IPS DF 19.7 (cell line): ENCODE measurements at places on chromosomes 12 and 14.

DNA sequence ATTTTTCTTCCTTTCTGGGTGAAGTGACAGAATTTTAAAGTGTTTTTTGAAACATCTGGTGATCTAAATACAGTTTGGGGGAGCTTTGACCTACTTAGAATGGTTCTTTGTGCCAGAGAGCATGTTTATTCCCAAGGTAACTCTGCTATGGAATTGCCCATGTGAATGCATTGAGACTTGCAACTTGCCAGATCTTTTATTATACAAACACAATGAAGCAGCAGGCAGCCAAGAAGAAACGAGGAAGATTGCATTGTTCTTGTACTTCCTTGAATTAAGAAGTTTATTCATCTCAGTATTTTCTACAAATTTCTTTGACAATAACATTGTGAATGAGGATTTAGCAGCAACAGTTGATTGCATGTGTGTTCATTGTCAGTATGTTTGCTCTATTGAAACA lies 55.5 kb downstream of the FGD4 start:
- peak; percentile 59 for DNase-seq

GRCh38 chr12:95480230-95480629 lies 6.3 kb downstream of the METAP2 start:
- no peak for DNase-seq

DNA sequence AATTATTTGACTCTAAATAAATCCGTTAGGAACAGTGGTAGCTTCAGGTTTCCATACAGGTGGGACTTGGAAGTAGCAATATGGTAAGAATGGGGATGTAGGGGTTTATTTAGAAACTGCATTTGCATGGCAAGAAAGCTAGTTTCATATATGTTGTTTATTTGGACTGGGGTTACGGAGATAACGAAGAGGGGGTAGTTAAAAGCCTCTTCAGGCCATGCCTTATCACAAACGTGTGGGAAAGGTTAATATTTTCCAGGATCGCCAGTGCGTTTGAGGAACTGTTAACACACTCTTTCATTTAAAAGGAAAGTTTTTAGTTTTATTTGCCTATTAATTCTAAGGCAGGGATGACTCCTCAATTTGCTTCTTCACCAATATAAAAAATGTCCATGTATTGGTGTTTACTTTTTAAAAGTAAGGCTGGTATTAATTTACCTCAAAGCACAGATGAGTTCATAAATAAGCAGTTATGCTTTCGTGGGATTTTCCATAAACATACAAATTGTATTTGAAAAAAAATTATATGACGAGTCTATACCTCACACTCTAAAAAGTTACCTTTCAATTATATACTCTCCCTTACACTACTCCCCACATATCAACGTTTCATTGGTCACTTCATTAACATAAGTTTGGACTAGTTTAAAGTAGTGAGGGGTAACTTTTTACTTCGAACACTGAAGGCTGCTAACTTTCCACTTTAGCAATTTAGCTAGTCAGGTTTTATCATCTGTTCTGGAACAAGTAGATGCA lies 814 bp downstream of the RAB2B start:
- no peak for DNase-seq

- no peak for DNase-seq
Measured at GRCh38 chr12:71551529-71551928, 111.9 kb downstream of the LGR5 start.

GRCh38 chr12:103814436-103814835 lies 26.6 kb downstream of the NT5DC3 start:
- no peak for DNase-seq

GRCh38 chr14:62289471-62289870 lies 527.3 kb downstream of the SNAPC1 start:
- no peak for DNase-seq

DNA sequence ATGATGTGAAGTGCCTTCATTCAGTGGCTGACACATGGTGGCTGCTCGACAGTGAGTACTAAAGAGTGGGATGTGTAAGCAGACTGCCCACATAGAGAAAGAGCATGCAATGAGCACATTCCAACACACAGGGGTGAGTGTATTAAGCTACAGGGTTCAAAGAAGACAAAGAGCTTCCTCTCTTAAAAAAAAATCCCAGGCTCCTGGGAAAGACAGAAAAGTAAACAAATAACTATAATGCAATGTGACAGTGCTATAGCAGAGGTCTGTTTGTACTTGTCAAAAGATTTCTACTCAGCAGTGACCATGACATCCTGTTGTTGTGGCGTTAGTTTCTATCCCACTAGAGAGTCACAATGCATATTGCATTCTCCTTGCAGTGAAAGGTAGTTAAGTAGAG lies 12.4 kb upstream of the PCNX1 start:
- no peak for DNase-seq

DNA sequence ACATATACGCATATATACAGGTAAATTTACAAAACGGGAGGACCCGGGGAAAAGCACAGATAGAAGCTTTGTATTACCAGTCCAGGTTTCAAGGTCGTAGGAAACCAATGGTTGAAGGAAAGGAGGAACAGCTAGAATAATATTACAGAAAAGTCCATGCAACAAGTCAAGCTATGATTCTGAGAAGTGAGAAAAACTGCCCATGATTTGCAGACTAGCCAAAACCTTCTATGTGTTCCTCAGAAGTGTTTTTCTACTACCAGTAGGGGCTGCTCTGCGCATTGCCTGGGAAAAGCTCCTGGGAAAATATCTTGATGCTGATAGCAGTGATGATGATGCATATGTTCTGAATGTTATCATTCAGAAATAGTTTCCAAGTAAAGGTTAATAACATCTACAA lies 2.2 kb downstream of the PDZRN4 start:
- DNase-seq: no peak

GRCh38 chr14:89912667-89913211 lies 41.8 kb downstream of the EFCAB11 start:
- no peak for DNase-seq

- no peak for DNase-seq
Measured at GRCh38 chr14:89252887-89253532, 164.0 kb downstream of the FOXN3 start.

- no peak for DNase-seq
Measured at GRCh38 chr12:93019975-93020630, 91.0 kb upstream of the EEA1 start.

GRCh38 chr12:91058786-91059185 lies 962 bp upstream of the KERA start:
- no peak for DNase-seq

GRCh38 chr14:56903304-56903969 lies 93.2 kb upstream of the OTX2 start:
- no peak for DNase-seq

- DNase-seq: no peak
Measured at GRCh38 chr12:13154831-13155230, 41.7 kb upstream of the EMP1 start.

GRCh38 chr12:80195074-80195726 lies 95.9 kb downstream of the OTOGL start:
- no peak for DNase-seq

- DNase-seq: no peak
Measured at GRCh38 chr12:66159123-66159522, 10.7 kb downstream of the TMBIM4 start.

DNA sequence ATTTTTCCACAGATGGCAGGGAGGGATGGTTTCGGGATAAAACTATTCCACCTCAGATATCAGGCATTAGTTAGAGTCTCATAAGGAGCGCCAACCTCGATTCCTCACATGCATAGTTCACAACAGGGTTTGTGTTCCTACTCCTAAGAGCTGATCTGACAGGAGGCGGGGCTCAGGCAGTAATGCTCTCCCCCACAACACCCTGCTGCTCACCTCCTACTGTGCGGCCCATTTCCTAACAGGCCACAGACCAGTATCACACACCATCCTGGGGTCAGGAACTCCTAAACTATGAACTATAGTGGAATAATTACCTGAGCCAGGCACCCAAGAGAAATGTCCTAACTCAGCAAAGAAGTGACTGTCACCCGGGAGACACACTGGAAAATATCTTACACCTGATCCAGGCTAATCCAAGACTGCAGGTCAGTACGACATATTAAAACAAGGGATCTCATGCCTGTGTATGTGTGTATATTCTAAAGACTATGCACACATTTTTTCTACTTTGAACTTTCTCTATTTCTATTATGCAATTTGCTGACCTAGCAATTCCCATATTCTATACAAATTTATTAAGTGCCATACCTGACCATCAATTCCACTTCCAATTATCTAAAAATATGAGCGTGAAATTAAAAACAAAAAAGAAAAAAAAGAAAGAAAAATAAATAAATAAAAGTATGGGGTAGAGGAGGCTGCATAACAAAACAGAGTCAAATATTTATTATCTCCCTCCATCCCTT lies 4.7 kb downstream of the NAA25 start:
- DNase-seq: no peak

- no peak for DNase-seq
Measured at GRCh38 chr12:66900616-66901015, 221.7 kb upstream of the GRIP1 start.

DNA sequence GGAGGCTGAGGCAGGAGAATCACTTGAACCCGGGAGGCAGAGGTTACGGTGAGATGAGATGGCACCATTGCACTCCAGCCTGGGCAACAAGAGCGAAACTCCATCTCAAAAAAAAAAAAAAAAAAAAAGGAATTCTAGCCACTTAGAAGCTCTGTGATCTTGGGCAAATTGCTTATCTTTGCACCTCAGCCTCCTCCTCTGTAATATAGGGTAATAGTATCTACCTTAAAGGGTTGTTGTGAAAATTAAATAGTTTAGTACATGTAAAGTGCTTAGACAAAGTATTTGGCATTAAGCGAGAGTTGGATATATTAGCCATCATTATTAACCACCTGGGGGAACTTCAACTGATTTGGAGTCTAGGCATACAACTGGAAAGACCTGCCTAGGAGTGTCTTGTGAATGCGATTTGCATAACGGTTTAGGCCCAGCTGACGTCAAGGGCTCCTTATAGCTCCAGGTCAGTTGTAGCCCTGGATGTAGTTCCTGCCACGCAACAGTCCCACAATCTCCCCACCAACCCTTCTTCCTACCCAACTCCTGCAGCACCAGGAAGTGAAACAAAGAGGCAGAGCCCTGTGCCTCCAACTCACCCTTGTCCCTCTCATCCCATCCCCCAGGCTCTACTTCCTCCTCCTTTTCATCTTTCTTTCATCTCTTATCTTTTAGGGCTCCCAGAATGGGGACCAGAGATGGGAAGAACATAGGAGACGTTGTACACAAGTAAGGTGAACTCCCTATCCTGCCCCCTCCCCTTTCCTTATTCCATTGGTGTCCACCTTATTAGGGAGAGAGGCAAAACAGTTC lies 2.1 kb upstream of the IL23A start:
- no peak for DNase-seq

DNA sequence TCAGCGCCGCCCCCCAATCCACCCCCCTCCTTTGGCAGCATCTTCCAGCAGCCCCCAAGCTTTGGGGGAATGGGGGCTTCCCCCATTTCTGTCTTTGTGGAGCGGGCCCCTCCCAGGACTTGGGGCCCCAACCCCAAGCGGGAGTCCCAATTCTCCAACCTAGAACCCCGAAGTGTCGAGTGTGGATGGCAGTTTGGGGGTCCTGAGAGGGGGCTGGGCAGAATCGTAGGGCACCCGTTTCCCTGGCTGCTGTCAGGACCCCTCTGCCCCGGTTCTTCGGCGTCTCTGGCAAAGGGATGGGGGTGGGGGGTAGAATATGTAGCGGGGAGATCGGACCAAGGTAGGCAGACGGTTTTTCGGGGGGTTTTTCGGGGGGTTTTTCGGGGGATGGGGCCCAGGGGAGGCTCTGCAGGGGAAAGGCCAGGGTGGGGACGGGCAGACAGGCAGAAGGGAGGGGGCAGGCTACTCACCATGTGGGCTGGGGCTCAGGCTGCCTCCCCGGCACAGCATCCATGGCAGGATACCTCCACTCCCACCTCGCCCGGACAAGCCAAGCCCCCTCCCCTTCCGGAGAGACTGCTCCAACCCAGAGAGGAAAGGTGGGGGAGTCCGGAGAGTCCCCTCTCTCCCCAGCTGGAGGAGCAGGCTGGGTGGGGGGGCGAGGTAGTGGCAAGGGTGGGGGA lies 739 bp downstream of the JPH4 start:
- no peak for DNase-seq

DNA sequence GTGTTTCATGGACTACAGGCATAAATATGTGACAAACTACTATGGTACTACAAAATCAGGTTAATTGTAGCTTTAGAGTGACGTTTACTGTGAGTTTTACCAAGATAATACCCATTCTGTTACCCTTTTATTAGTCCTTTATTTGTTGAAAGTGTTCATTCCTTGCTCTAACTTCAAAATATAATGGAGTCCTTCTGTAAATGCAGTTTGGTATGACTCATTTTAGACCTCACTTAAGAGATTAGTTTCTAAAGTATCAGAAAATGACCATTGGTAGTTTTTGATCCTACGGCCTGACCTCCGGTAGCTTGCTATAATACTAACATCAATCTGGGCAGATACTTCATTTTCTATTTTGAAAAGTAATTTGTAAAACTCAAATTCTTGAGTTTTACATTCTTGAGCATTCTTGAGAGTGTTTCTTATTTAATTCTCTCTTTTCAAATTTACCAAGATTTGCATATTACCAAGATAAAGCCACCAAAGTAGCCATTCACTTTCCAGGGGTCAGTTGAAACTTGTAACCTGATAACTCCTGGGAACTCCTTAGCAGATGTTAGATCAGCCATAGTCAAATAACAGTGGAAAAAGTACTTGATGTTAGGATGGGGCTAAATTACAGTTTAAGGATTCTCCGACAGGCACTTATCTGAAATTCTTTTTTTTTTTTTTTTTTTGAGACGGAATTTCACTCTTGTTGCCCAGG lies 4.2 kb downstream of the HSPA2 start:
- no peak for DNase-seq

- no peak for DNase-seq
Measured at GRCh38 chr14:65972346-65972870, 513.8 kb upstream of the CCDC196 start.

- DNase-seq: no peak
Measured at GRCh38 chr12:70110085-70110484, 133.1 kb upstream of the CNOT2 start.

GRCh38 chr12:43022838-43023237 lies 433.3 kb upstream of the PRICKLE1 start:
- DNase-seq: no peak

GRCh38 chr14:22626590-22626989 lies 17.6 kb downstream of the OR6J1 start:
- no peak for DNase-seq

GRCh38 chr14:51544471-51544870 lies 107.2 kb upstream of the FRMD6 start:
- DNase-seq: no peak

- DNase-seq: no peak
Measured at GRCh38 chr12:50918584-50919316, 33.6 kb upstream of the HIGD1C start.
